GM18507 (cell line): ENCODE measurements at places on chromosomes 7 and 10.

- DNase-seq, result peak; percentile 42
These were observed 33.3 kb upstream of the XPNPEP1 start for GRCh38 chr10:109956454-109957091.

- no peak for DNase-seq
These were observed 363.6 kb upstream of the NRP1 start for GRCh38 chr10:33698033-33698432.

GRCh38 chr7:74481458-74482196 is 27.9 kb downstream of the GTF2IRD1 start:
- DNase-seq, result no peak

DNA sequence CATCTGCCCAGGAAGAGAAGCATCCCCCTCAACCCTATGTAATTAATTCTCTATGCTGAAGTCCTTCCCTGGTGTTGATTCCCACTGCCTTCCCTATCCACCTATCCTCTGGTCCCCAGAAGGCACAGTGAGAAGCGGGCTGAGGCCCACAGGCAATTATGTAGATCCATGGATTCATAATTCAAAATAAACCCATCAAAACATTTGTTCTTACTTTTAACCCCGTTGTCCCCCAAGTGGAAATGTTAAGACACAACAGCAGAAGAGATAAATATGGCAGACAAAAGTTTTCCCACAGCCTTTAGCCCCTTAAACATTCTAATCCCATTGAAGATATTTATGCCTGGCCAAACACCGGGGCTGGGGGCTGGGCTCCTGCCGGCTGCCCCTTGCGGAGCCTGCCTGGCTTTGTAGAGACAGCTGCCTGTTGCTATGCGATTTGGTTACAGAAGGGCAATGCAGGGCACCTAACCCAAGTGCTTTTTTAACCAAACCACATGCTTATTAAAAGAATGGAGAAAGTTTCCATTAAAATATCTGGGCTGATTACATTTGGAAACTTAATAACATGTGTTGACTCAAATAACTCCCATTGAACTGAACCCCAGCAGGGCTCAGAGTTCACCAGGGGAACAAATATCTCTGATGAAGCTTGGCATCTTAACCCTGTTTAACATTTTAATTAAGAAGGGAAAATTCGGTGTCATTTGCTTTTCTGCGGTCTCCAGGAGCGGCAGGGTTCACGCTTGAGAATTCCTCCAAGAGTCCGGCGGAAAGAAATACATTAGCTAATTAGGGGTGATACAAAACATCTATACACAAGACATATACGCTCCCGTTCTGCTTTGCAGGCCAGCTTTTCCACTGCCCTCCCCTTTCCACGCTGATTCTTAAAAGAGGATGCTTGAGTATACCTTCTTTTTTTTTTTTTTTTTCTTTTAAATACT is 110.8 kb upstream of the FGFR2 start:
- no peak for DNase-seq

GRCh38 chr7:44703921-44704320 is 44.7 kb upstream of the ZMIZ2 start:
- DNase-seq, result no peak
